Natural killer cell treated with Interleukin-12 subunit alpha and Interleukin-12 subunit beta and Interleukin-15 and Interleukin-18, amount 100 ng/mL, for 72 hours (primary cell): ENCODE measurements at places on chromosomes 12 and 14.

DNA sequence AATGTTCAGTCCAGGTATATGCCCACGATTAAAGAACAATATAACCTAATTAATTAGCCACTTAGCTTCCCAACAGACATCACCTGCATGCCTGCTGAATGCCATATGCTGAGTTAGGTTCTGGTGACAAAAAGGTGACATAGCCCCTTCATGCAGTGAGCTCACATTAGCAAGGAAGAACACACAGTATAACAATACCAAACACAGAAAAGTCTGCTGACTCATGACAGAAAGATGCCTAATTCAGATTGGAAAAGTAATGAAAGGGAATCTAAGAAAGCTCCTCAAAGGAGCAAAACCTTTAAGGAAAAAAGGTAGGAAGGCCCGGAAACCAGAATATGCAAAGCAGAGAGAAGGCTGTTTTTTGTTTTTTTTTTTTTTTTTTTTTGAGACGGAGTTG lies 59.0 kb downstream of the FERMT2 start:
- no peak overlapping the region for H3K27ac ChIP-seq
- no peak for DNase-seq
- no peaks in the 10 kb centered on the region for H3K27me3 ChIP-seq
- H3K4me3 ChIP-seq: no peak overlapping the region
- H3K4me1 ChIP-seq: peaks cover 4% of the 10 kb centered on the region

- no peak overlapping the region for H3K4me3 ChIP-seq
- no peaks in the 10 kb centered on the region for H3K36me3 ChIP-seq
- H3K27ac ChIP-seq: no peak overlapping the region
- no peaks in the 10 kb centered on the region for H3K27me3 ChIP-seq
These were observed 420.1 kb downstream of the FUT8 start for GRCh38 chr14:65832431-65833266.

GRCh38 chr14:84454114-84454513 lies 1075.8 kb upstream of the FLRT2 start:
- H3K27ac ChIP-seq: no peak overlapping the region
- H3K4me1 ChIP-seq: no peaks in the 10 kb centered on the region
- H3K4me3 ChIP-seq: no peak overlapping the region
- H3K27me3 ChIP-seq: no peaks in the 10 kb centered on the region

DNA sequence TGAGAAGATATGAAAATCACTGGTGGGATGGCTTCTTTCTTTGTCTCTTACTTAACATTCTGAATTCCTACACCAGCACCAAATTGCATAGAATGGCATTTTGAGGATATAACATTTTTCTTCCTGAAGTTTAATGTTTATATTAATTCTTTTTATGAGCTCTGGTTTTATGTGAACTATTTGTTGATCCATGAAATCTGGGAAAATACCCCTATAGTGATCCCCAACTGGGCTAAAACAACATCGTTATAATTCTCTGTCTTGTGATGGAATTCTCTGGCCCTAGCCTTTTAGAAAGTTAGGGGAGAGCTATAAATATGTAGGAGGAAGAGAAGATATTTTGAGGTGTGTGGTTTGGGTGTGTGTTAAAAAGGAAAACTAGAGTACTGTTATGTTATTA lies 29.2 kb downstream of the PELI2 start:
- H3K4me3 ChIP-seq: no peak overlapping the region
- peaks cover 56% of the 10 kb centered on the region for H3K4me1 ChIP-seq
- DNase-seq: no peak
- no peaks in the 10 kb centered on the region for H3K27me3 ChIP-seq
- no peak overlapping the region for H3K27ac ChIP-seq

- DNase-seq: no peak
- no peaks in the 10 kb centered on the region for H3K27me3 ChIP-seq
- H3K4me1 ChIP-seq: peaks cover 19% of the 10 kb centered on the region
- H3K27ac ChIP-seq: no peak overlapping the region
- H3K4me3 ChIP-seq: no peak overlapping the region
These were observed 54.2 kb upstream of the CERS5 start for GRCh38 chr12:50221228-50222008.
